ENCODE measurements at places on chromosomes 11 and 22. TPM values are rescaled to one million over a fixed set of nuclear protein-coding genes. Genes with fewer than 3 reads are reported as not detected.
A peak's percentile ranks its signal among the peaks of the same experiment; 100 is the strongest.

- H3K4me3 ChIP-seq: no peak overlapping the region
- no peak for DNase-seq
- no peaks in the 10 kb centered on the region for H3K27me3 ChIP-seq
- no peaks in the 10 kb centered on the region for H3K36me3 ChIP-seq
- H3K4me1 ChIP-seq: peaks cover 3% of the 10 kb centered on the region
- no peak overlapping the region for H3K27ac ChIP-seq
Measured at GRCh38 chr22:45777046-45777851, 105.6 kb downstream of the ATXN10 start.

The RAG1 gene
- total RNA-seq: 2.1 TPM

DNA sequence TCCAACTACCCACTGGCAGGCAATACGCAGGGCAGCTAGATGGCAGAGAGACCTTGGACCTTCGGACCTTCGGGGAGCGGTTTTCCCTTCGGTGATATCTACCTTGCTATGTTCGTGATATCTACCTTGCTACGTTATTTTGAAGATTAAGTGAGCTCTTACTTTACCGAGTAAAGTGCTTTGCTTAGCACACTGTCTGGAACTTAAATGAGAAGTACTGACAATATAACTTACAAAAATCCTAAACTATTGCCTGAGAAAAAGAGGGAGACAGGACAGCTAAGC is 1.0 kb upstream of the PRDM10 start:
- H3K4me1 ChIP-seq: peaks cover 22% of the 10 kb centered on the region
- peak overlapping the region; percentile 84 for H3K4me3 ChIP-seq
- H3K27ac ChIP-seq: peak overlapping the region; percentile 100
- no peaks in the 10 kb centered on the region for H3K27me3 ChIP-seq
- H3K36me3 ChIP-seq: no peaks in the 10 kb centered on the region

GRCh38 chr22:23530106-23530505 is 50.0 kb downstream of the IGLL1 start:
- H3K27me3 ChIP-seq: no peaks in the 10 kb centered on the region
- H3K36me3 ChIP-seq: no peaks in the 10 kb centered on the region
- no peak for DNase-seq

The FXYD2 gene
- total RNA-seq: 0.15 TPM

The OR52J3 gene
- total RNA-seq: not detected

The CD6 gene
- total RNA-seq: 3.8 TPM
